ENCODE measurements at places on chromosomes 5 and 9.

DNA sequence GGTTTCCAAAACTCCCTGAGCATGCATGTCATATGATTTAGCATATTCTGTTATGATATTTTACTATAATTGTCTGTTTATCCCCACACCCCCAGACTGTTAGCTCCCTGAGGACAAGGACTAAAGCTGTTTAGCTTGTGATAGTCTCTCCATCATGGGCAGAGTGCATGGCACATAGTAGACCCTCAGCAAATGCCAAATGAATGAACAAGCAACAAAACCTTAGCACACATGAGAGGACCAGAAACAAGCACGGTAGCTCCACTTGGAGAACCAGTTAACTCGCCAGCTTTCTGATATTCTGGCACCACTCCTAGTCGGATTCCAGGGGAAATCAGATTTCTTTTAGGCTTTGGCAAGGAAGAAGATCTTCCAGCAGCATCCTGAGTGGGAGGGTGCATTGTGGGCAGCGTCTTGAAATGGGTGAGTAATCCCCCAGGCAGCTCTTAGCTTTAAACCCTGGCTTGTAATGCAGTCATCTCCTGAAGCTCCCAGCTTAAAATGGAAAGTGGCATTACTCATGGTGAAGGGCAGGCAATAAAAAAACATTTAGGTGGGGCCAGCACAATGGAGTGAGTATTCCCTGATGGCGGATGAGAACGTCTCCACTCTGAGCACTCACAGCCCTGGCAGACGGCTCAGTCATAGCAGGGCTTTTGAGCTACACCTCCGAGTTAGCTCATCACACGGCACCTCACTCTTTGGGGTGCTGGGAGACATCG is 41.1 kb downstream of the FGF1 start:
- peak; percentile 64 for DNase-seq

GRCh38 chr5:78472469-78473106 is 112.2 kb downstream of the SCAMP1 start:
- no peak for DNase-seq

GRCh38 chr5:148541054-148541835 is 113.1 kb downstream of the HTR4 start:
- DNase-seq: no peak

DNA sequence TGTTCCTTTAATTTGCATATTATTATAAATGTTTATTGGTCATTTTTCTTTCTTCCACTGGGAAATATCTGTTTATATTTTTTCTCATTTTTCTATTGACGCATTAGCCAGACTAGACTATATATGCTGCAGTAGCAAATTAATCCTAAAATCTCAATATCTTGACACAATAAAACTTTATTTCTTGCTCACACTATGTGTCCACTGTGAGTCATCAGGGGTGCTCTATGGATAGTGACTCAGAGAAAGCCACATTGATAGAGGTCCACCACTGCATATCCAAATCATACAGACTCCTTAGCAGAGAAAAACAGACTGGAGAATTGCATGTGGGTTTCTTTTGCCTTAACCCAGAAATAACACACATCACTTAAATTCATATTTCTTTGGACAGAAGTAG is 20.8 kb downstream of the OR1L3 start:
- DNase-seq: no peak

GRCh38 chr9:70935856-70936255 is 185.6 kb downstream of the TRPM3 start:
- no peak for DNase-seq

DNA sequence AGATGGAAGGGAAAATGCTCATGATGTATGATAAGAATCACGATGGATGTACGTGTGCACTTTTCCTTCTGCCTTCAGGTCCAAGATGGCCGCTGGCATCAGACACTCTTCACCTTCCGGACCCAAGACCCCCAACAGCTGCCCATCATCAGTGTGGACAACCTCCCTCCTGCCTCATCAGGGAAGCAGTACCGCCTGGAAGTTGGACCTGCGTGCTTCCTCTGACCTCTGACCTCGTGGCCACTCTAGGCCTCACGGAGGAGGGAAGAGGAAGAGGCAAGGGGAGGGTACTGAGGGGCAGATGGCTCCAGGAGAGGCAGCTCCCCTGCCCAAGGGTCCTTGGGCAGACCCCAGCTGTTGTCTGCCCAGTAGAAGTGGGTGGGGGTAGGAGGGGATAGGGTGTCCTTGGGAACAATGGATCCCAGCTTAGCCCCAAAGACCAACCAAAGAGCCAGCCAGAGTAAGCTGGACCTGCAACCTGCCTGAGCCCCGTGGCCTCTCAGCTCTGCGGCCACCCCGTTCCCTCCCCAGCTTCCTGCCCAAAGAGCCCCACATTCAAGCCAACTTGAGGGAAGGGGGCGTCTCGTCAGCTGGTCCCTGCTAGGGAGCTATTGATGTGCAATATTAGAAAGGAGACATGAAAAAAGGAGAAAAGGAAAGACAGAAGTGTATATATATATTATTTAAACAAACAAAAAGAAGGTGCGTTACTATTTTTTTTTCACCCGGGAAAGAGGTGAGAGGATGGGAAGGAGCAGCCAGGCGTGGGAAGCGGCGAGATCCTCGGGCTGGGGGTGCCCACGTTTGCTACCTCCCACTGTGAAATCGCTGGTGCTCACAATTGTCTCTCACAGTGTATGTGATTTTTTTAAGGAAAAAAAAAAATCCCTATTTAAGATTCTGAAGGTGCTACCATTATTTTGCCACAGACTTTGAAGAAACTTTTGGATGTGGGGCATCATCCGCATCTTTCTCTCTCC is 12.1 kb upstream of the ORM1 start:
- no peak for DNase-seq

DNA sequence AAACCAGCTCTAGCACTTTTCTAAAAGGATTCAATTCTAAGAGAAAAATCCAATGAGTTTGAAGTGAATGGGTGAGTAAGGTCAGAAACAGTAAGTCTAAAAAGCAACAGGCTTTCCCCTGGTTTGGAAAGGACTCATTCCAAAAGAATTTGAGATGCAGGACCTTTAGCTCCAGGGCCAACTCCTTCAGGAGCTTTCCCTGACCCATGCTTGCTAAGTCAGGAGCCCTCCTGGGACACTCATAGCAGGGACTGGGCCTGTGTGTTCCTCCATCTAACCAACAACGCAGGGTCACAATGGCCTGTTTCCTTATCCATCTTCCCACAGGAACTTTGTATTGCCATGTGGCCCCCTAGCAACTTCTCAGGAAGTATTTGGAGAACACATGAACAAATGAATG is 198.8 kb downstream of the FRMD3 start:
- no peak for DNase-seq

GRCh38 chr5:149133795-149134777 is 7.2 kb upstream of the ABLIM3 start:
- peak; percentile 66 for DNase-seq

GRCh38 chr5:5031665-5032064 is 108.5 kb upstream of the ADAMTS16 start:
- DNase-seq: no peak

DNA sequence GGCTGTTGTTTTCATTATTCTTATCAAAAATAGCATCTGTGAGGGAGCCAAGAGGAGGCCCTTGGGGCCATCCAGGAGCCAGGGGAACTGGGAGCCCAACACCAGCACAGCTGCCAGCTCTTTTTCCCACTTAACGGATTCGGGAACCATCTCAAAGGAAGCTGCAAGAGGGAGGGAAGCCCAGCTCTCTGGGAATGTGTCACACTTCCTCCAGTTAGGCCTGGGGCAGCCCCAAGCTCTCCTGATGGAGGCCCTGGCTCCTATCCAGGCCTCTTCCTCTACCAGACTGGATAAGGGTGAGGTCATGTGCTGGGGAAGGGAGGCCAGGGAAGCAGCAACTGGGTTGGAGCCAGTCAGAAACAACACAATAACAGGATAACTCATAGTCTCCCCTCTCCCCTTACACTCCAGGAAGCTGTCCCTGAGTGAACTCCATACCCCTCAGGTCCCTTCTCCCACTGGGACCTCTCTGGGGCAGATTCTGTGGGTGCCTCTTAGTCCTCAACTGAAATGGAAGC is 12.7 kb downstream of the CSF2 start:
- DNase-seq: no peak

DNA sequence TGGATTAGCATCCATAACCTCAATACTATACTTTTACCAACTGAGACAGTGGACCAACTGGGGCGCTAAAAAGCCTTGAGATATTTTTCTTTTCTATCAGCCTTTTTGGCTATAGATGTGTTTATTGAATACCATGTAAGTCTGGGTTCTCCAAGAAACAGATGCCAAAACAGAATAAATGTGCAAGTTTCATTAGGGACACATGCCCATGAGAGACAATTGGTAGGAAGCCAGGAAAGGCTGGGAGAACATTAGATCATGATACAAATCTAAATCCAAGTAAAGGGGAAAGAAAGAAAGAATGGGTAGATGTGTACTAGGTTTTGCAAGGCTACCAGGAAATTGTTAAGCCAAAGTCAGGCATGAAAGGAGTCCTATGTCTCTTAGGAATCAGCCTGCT is 152.5 kb downstream of the KCTD16 start:
- no peak for DNase-seq

GRCh38 chr9:113608082-113608685 is 144.7 kb downstream of the RGS3 start:
- no peak for DNase-seq

GRCh38 chr5:5078009-5078897 is 61.9 kb upstream of the ADAMTS16 start:
- no peak for DNase-seq

DNA sequence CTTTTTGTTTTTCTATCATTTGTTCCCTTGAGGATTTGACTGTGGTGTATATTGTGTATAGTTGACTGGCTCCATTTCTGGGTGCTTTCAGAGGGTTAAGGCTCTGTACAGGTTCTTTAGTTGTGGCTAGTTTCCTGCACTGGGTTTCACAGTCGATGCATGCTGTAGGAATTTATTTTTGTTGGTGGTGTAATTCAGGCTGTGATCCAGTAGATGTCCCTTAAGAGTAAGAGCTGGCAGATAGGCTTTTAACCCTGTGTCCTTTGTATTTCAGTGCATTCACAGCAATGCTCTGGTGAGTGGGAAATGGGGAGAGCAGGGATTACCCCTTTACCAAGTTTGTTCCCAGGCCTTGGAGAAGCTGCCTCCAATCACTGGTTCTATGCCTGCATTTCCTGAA is 112.9 kb downstream of the SPATA31D1 start:
- DNase-seq: no peak

Data from NCI-H460 (cell line).